ENCODE measurements at places on chromosomes 7 and 10. TPM values are rescaled to one million over a fixed set of nuclear protein-coding genes. Genes with fewer than 3 reads are reported as not detected.

The CDK14 gene
- 0.95 TPM for total RNA-seq

The PPP1R17 gene
- not detected for total RNA-seq

The SORCS1 gene
- total RNA-seq = not detected

The C10orf53 gene
- not detected for total RNA-seq

The HSPA12A gene
- total RNA-seq = 0.16 TPM

The NUTM2B gene
- 0.30 TPM for total RNA-seq

The ARPC1B gene
- total RNA-seq = 274 TPM

The ERVW-1 gene
- not detected for total RNA-seq

The PSTK gene
- total RNA-seq = 6.1 TPM

The PVRIG gene
- 27.8 TPM for total RNA-seq

The SLC16A9 gene
- total RNA-seq = 1.3 TPM

Data from activated T-cell treated with anti-CD3 and anti-CD28 coated beads, Interleukin-2, amount 50 U/mL, for 4 hours (primary cell).